COR-L47 (cell line): ENCODE measurements at places on chromosomes 7 and 10.

GRCh38 chr7:92625617-92626016 is 35.4 kb upstream of the FAM133B start:
- no peak for DNase-seq

GRCh38 chr10:86943316-86944030 is 13.9 kb downstream of the MMRN2 start:
- no peak for DNase-seq

GRCh38 chr7:148824864-148825263 is 59.2 kb downstream of the EZH2 start:
- no peak for DNase-seq

DNA sequence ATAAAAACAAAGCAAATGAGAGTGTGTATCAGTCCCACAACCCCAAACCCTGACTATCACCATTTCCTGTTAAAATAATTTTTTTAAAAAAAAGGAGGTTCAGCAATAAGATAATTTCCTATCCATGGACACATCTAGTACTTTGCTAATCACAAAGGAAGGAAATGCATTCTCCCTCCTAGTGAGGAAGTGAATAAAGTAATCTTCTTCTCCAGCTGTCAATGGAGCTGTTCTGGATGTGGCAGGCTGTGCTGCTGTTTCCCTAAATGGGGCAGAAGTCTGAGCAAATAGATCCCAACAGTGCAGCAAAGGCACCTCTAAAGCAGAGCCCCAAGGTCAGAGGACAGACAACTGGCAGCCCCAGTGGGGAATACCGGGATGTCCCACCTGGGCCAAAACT is 540.0 kb downstream of the KCNMA1 start:
- no peak for DNase-seq

DNA sequence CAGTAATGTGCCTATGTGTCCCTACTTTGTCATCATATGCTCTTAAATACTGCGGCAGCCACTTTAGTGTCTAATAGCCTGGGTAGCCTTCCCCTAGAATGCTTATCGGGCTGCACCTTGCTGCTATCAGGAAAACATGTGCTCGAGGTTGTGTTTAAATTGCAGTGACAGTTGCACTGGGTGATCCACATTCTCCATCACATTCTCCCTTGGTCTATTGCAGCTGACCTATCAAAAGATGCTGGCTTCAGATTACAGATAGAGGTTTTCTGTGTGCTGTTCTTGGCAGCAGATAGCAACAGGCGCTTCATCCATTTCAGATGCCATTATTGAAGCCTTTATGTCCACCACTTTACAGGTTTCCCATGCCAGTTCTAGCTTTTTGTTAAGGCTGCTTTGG is 130.1 kb upstream of the MDFIC start:
- no peak for DNase-seq

DNA sequence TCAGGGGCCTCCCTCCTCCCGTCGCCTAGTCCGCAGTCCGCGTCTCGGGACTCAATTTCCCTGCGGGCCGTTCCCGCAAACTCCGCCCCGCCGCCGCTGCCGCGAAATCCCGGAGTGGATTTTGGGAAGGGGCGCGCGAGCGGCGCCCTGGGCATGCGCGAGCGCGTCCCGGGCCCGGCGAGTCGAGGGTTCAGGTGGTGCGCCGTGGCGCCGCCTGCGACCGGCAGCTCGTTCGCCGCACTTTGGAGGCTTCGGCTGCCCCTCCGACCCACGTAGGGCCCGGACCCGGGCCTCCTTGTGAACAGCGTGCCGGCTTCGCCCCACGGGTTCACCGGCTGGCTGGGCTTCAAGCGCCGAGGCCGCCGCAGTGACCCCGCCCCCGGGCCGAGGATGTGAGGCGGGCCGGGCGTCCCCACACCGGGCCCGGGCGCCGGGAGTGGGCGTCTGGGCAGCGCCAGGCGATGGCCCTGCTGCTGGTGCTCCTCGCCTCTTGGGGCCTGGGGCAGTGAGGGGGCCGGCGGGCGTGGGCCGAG is at the start of gene PLEKHA8:
PLEKHA8 (plus strand) TSS at position 197 of the 533 bp plus-strand sequence. CDS start 351 bp downstream, outside the sequence.
- DNase-seq: peak; percentile 78

DNA sequence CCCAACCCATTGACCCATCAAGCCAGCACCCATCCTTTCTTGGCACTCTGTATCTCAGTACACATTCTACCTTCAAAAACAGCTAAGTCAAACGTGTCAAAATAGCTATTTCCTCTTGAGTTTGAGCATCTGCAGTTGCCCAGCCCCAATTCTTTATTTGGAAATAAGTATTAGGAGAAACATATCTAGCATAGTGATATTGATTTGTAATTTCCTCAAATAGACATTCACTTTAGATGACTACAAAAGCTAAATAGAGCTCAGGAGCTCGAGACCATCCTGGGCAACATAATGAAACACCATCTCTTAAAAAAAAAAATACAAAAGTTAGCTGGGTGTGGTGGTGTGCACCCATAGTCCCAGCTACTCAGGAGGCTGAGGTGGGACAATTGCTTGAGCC is 59.2 kb upstream of the AGBL3 start:
- no peak for DNase-seq

DNA sequence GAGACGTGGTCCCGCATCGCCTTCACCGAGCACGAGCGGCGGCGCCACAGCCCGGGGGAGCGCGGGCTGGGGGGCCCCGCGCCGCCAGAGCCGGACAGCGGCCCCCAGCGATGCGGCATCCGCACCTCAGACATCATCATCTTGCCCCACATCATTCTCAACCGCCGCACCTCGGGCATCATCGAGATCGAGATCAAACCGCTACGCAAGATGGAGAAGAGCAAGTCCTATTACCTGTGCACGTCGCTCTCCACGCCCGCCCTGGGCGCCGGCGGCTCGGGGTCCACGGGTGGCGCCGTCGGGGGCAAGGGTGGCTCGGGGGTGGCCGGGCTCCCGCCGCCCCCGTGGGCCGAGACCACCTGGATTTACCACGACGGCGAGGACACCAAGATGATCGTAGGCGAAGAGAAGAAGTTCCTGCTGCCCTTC is 737 bp downstream of the CNNM2 start:
- no peak for DNase-seq

- no peak for DNase-seq
Observed at GRCh38 chr10:128938558-128938957, 528.5 kb upstream of the MGMT start.

- DNase-seq: no peak
Observed at GRCh38 chr7:45886931-45887667, 1.2 kb upstream of the IGFBP1 start.

DNA sequence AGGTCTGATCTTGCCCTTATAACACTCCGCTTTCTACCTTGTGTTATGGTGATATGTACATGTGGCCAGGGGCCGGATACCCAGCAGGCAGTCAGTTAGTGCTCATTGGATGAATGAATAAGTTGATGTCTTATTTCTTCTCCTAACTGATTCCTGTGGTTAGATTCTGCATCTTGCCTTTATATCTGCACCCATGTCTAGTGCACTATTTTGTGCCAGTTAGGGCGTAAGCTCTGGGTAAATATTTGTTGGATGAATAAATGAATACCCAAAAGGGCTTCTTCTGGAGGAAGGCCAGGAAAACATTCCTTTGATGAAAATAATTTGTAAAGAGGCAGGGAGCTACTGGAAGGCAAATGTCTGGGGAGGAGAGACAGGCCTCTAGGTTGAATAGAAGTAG is 148.2 kb downstream of the CHN2 start:
- no peak for DNase-seq

- DNase-seq: no peak
Observed at GRCh38 chr7:157898802-157899505, 562.1 kb downstream of the DNAJB6 start.

- no peak for DNase-seq
Observed at GRCh38 chr10:123096452-123096851, 39.3 kb upstream of the HMX3 start.

DNA sequence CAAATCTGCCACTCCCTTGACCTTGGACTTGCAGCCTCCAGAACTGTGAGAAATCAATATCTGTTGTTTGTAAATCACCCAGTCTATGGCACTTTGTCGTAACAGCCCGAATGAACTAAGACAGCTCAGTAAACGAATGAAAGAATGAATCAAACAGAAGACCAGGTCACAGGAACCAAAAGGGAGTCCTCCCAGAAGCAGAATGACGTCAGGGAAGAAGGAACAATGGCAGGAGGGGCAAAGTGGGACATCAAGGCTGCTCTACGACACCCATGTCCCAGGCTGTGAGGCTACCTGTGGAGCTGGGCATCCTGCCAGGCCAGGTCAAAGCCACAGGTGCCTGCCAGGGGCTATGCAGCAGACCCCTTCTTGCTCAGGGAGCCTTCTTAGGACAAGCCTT is 267.2 kb upstream of the PFKP start:
- DNase-seq: no peak

- no peak for DNase-seq
Observed at GRCh38 chr10:97185326-97186058, at the start of gene SLIT1. SLIT1 (minus strand) TSS chr10:97185959; CDS start chr10:97185674, 285 bp downstream.

DNA sequence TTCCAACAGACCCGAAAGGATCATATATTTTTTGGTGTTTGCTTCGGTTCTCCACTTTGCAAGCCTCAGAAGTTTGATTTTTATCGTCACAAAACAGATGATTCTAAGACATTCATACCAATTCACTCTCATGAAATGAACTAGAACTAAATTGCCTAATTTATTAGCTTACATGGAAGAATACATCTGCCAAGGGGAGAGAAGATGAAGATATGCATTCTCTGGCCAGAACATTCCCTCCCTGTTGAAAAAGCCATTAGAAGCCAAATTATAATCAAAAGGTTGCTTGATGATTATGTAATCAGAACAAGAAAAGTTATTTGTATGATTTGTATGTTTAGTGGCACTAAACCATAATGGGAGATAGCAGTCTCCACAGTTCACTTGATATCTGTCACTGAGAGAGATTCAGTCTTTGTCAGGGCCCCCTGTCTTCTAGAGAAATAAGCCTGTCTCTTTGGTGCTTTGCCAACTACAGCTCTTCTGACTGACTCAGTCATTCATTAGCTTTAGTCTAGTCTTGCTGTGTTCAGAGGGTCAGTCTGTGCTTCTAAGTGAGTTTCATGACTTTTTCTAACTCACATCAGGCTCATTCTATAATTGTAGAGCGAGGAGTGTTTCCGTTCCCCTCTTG is 95.3 kb upstream of the GNAI1 start:
- DNase-seq: no peak

- no peak for DNase-seq
Observed at GRCh38 chr10:106655165-106655564, 509.3 kb downstream of the SORCS1 start.

- no peak for DNase-seq
Observed at GRCh38 chr10:70354556-70354955, 27.9 kb downstream of the LRRC20 start.

GRCh38 chr7:131753620-131754222 is 197.3 kb upstream of the PODXL start:
- DNase-seq: no peak

DNA sequence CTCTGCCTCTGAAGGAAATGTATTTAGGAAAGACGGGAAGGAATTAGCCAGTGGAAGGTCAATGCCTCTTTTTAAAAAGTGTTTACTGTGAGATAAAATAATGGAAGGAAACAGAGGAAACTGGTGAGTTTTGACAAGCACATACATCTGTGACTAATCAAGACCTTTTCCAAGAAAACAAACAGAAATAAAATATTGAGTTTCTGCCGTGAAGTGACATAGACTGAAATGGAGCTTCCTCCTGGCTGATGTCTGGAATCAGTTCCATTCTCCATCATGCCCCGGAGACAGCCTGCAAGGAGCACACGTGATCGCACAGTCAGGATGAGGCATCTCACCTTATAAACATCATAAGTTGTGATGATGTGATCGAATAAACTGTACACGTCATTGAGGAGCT is 30.7 kb downstream of the TECTB start:
- DNase-seq: no peak

DNA sequence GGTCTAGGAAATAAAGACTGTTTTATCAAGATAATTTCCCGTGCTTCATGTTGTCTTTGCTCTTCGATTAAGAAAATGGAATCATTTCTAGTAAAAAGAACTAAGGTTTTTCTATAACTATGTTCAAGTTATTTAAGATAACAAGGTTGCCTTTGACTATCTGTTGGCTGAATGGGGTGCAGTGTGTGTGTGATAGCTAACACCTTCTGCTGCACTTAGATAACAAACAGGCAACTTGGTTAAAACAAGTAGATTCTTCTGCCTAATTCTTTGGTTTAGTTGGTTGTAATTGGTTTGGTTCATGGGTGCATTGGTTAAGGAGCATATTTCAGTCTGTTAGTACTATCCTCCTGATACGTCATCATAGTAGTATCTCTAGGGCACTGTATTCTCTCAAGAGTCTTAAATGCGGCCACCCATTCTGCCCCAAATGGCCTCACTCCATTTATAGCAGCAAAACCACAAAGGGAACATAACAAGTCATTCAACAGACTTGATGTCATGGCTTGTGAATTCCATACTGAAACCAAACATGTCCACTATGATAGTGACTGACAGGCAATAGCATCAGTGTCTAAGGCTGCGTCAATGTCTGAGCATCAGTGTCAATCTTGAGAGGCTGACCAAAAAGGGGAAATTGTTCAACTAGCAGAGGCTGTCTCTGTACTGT is 55.7 kb downstream of the CCDC3 start:
- no peak for DNase-seq

DNA sequence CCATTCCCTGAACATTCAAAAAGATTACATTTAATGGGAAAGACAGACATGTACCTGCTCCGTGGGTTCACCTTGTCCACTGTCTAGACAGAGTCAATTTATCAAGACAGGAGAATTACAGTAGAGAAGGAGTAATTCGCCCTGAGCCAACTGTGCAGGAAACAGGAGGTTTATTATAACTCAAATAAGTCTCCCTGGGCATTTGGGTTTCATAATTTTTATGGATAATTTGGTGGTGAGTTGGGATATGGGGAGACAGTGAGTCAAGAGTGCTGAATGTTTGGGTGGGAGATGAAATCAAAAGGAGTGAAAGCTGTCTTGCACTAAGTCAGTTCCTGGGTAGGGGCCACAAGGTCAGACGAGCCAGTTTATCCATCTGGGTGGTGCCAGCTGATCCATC is 165.9 kb upstream of the NAMPT start:
- no peak for DNase-seq

- no peak for DNase-seq
Observed at GRCh38 chr7:85159003-85159402, 27.9 kb downstream of the SEMA3D start.
